ENCODE measurements at places on chromosomes 4 and X. TPM values are rescaled to one million over a fixed set of nuclear protein-coding genes. Genes with fewer than 3 reads are reported as not detected.

ENPP6 gene
- total RNA-seq, result not detected

DNA sequence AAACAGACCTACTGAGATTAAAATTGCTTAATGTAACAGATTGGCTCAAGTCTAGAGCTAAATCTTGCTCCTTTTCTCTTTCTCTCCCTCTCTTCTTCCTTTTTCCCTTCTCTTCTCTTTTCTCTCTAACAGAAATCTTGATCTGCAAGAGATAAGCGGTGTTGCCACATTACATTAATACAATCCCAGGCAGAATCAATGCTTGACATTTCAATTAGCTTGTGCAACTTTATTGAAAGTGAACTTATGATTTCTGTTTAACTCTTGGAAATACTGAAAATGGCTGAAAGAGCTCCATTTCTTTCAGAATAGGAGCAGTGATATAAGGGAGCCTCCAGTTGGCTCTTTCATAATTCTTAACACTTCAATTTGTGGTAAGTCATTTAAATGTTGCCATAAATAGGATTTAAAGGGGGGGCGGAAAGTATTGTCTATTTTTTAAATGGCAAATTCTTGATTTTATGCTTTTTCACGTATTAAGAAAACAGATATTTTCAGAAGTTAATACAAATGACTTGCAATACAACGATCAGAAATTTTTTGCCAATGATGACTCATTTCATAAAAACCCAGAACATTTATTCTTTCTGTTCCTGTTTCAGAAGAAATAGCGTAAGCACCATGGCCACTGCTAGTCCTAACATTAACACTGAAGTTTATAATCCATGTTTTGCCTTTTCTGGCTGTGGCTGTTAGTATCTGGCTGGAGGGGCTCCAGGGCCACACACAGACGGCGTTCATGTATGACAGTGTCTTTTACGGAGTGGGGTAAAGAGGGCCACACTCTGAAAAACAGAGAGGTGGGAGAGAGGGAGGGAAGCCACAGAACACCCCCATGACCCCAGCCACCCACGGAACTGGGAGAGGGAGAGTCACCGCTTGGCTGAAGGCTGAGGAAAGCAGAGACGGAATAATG, 115.7 kb upstream of the FAT1 start:
- peak; percentile 50 for DNase-seq

DNA sequence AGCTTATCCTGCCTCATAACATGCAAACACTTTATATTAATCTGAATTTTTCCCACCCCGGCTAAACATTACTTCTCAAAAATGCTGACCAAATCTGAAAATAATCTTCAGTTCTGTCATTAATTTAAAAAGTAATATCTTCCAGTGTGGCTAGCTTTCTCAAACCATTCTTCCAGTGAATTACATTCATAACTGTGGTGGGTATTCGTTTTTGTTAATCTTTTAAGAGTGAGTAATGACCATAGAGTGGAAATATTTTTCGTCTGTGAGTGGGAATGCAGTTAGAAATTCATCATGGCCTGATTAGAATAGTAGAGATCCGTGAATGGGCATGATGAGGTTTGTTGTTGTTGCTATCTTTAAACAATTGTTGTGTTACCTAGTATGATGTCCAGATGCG, 138.6 kb upstream of the SFRP2 start:
- DNase-seq, result no peak

MMGT1 gene
- total RNA-seq, result 8.7 TPM

DNA sequence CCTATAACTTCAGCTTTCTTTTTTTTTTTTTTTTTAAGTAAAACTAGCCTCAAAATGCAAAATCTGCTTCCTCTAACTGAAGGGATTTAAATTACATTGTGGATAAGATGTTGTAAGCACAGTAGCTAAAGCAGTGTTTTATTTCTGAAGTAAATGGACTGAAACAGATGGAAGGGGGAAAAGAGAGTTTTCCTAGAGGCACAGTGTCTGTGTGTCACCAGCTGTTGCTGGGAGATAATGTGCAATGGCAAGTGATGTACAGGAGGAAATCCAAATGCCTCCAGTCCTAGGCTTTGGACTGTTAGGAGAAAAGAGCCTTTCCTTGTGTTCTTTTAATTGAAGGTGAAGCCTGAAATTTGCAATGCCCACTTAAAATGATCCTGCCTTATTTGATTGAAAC, 672.1 kb downstream of the GRXCR1 start:
- no peak for DNase-seq

GRCh38 chr4:186761393-186761792, 37.7 kb upstream of the FAT1 start:
- DNase-seq, result no peak
